ENCODE measurements at places on chromosomes 11 and 22.

GRCh38 chr22:25053153-25053805 lies 100.8 kb downstream of the KIAA1671 start:
- peak overlapping the region; percentile 36 for H3K27ac ChIP-seq
- no peak overlapping the region for H3K4me3 ChIP-seq
- peaks cover 13% of the 10 kb centered on the region for H3K4me1 ChIP-seq
- peaks cover 19% of the 10 kb centered on the region for H3K36me3 ChIP-seq
- DNase-seq, result no peak

DNA sequence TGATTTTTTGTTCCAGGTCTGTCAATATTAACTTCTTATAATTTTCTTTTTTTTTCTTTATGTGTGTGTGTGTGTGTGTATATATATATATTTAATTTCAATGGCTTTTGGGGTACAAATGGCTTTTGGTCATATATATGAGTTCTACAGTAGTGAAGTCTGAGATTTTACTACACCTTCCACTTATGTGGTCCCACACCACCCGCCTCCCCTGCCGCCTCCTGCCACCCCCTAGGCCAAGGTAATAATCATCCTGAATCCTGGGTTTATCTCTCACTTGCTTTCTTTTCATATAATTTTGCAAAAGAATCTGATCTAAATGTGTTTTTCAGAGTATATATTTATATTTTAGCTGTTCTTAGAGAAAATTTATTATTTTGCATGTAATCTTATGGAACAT lies 11.1 kb downstream of the NEAT1 start:
- peaks cover 19% of the 10 kb centered on the region for H3K4me1 ChIP-seq
- H3K27ac ChIP-seq, result no peak overlapping the region
- no peaks in the 10 kb centered on the region for H3K27me3 ChIP-seq
- no peaks in the 10 kb centered on the region for H3K36me3 ChIP-seq
- no peak overlapping the region for H3K4me3 ChIP-seq

- peaks cover 11% of the 10 kb centered on the region for H3K4me1 ChIP-seq
- H3K4me3 ChIP-seq, result no peak overlapping the region
- no peak overlapping the region for H3K27ac ChIP-seq
- peaks cover 25% of the 10 kb centered on the region for H3K36me3 ChIP-seq
These were observed 144.6 kb downstream of the LDLRAD3 start for GRCh38 chr11:36088266-36088972.

DNA sequence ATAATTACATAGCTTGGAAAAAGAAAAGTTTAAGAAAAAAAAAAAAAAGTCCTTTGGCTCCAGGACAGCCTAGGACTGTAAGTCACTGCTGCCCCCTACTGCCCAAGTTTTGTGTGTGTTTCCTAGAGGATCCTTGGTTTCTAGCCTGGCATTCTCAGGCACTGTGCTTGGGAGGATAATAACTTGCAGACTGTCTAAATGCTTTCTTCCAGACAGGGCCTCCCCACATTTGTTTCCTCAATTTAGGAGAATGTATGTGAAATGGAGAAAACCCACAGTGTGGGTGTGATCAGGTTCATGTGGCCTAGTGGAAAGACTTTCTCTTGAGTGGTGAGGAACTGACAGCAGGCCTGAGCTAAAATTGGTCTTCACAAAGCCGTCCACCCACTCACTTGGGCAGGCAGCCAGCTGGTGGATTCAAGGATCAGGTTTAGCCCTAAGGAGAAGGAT lies 191.0 kb downstream of the NAV2 start:
- H3K4me3 ChIP-seq, result no peak overlapping the region
- peak; percentile 89 for DNase-seq

DNA sequence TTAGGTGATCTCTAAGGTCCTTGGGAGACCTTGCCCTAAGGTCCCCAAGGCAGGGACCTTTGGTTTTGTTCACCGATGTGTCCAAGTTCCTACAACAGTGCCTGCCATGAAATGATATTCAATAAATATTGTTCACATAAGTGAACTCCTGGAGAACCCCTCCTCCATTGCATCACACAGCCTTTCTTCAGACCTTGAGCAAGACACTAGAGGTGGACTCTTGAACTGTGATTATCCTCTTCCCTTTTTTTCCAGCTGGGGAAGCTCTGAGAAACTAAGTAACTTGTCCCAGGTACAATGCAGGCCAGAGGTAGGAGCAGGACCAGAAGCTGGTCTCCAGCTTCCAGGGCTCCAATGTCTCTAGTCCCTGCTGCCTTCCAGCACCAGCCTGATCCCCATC lies 76.6 kb upstream of the LMO1 start:
- H3K36me3 ChIP-seq, result no peaks in the 10 kb centered on the region
- no peak for DNase-seq
- H3K4me3 ChIP-seq, result peak overlapping the region; percentile 23
- H3K27me3 ChIP-seq, result no peaks in the 10 kb centered on the region
- no peak overlapping the region for H3K27ac ChIP-seq
- peaks cover 27% of the 10 kb centered on the region for H3K4me1 ChIP-seq

DNA sequence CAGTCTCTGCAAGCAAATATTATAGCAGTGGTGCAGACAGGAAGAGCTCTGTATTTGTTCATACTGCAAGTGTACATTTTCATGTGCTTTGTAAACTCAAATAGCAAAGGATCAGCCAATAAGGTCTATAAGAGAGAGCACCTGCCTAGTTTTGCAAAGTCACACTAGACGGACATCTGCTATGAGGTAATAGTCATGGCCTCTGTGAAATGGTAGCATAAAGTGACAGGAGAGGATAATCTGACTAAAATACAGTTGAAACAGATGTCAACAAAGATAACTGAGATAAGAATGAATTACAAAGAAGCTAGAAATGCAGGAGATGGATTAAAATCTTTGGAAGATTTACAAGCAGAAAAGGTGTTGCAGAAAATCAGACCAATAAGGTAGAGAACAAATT lies 70.6 kb upstream of the SPON1 start:
- H3K4me3 ChIP-seq, result no peak overlapping the region
- H3K36me3 ChIP-seq, result no peaks in the 10 kb centered on the region
- no peak overlapping the region for H3K27ac ChIP-seq
- H3K27me3 ChIP-seq, result peaks cover 67% of the 10 kb centered on the region
- no peaks in the 10 kb centered on the region for H3K4me1 ChIP-seq
- no peak for DNase-seq

DNA sequence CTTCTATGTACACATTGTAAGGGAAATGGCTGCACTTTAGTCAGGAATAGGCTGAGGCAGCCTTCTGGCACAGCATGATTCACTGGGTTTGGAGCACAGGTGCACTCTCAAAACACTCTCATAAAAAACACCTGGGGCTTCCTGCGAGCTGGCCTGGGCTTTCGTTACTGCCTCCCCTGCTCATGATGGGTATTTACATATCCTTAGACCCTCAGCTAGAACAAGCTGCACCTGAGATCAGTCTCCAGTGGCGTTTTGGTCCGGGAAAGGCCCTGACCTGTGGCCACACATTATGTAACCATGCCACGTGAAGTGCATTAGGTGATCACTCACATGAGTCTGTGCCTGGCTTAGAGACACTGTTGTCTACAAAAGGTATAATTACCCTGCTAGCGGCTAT lies 321.7 kb downstream of the TMEM135 start:
- H3K4me1 ChIP-seq, result no peaks in the 10 kb centered on the region
- no peaks in the 10 kb centered on the region for H3K36me3 ChIP-seq
- no peaks in the 10 kb centered on the region for H3K27me3 ChIP-seq
- no peak overlapping the region for H3K4me3 ChIP-seq
- H3K27ac ChIP-seq, result no peak overlapping the region
- no peak for DNase-seq

DNA sequence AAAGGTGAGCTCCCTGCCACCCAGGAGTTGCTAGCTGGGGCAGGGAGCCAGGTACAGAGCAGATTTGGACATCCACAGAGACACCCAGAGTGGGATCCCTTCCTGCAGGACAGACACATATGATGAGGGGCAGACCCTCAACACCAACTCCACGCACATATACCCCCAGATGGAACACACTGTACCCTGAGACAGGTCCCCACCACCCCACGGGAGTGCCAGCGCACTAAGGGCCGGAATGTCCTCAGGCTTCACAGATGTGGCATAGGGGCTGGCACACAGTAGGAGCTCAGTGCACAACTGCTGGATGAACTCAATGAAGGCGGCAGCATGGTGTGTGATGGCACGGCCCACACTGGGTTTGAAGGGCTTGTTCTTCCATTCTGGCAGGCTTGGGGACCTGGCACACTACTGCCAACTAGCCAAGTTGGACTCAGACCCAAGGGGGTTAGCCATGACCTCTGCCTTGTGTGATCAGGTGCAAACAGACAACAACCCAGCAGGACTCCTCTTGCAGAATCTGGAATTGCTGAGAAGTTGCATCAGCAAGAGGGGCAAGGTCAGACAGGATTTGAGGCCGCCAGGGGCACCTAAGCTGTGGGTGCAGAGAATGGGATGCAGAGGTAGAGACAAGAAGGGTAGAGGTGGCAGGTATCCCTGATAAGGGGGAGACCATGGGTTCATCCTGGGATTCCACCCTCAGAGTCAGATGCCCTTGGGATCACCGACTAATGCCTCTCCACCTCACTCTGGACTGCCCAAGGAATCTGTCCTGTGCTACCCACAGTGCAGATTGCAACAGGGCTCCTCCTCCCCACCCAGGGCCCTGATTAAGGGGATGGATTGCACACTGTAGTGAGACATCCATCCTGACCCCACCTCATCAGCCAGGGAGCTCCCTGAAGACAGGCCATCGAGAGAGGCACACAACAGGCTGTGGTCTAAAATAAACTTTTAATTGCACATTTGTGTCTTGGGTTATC lies 2.4 kb downstream of the C22orf15 start:
- DNase-seq, result no peak
- no peak overlapping the region for H3K27ac ChIP-seq

DNA sequence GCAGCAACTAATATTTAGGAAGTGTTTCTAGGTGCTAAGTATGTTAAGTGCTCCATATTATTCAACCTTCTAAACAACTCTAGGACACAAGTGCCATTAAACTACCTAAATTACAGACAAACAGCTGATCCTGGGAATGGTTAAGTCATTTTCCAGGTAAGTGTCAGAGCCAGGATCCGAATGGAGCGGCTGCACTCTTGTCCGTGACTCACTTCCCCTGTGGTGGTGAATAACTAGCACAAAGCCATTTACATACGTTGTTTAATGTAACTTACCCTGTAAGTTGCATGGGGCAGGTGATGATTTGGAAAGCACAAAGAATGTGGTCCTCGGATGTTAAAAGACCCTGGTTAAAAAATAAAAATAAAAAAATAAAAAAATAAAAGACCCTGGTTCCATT lies 8.8 kb upstream of the PRG2 start:
- no peak overlapping the region for H3K27ac ChIP-seq
- peaks cover 17% of the 10 kb centered on the region for H3K27me3 ChIP-seq
- no peaks in the 10 kb centered on the region for H3K4me1 ChIP-seq
- no peak overlapping the region for H3K4me3 ChIP-seq
- DNase-seq, result no peak

DNA sequence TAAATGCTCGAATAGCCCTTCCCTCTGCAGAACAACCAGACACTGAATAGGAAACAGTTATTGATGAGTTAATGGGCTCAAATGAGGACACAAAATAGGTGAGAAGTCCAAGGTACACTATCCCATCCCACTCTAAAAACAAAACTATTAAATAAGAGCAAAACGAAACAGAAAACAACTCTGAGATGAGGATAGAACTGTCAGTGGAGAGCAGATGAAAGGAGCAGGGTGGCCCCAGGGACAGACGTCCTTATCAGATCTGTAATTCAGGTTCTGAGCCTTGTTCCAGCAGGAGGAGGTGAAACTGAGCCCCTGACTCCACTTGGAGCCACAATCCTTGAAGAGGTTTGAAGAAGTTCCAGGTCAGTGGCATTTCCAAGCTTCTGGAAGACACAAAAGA lies 8.5 kb upstream of the SNX19 start:
- no peak overlapping the region for H3K4me3 ChIP-seq
- no peak for DNase-seq
- H3K27me3 ChIP-seq, result peaks cover 18% of the 10 kb centered on the region
- no peaks in the 10 kb centered on the region for H3K4me1 ChIP-seq
- H3K27ac ChIP-seq, result no peak overlapping the region

- peak overlapping the region; percentile 96 for H3K27ac ChIP-seq
- H3K27me3 ChIP-seq, result peaks cover 5% of the 10 kb centered on the region
- DNase-seq, result peak; percentile 51
- peaks cover 34% of the 10 kb centered on the region for H3K4me1 ChIP-seq
These were observed 460 bp downstream of the ZC3H12C start for GRCh38 chr11:110093407-110094297.
